T-helper 17 cell (primary cell): ENCODE measurements at places on chromosomes 16 and 17. TPM values are rescaled to one million over a fixed set of nuclear protein-coding genes. Genes with fewer than 3 reads are reported as not detected.
A peak's percentile ranks its signal among the peaks of the same experiment; 100 is the strongest.

Gene C16orf86
- 2.9 TPM for total RNA-seq

Gene NPW
- not detected for total RNA-seq

Gene KRT31
- total RNA-seq, result not detected

Gene MGAT5B
- total RNA-seq, result 1.4 TPM

Gene MPP2
- 2.2 TPM for total RNA-seq

Gene MT1A
- not detected for total RNA-seq

Gene PTGES3L
- total RNA-seq, result not detected

GRCh38 chr17:180381-181244 lies 837 bp downstream of the DOC2B start:
- H3K4me3 ChIP-seq, result no peak overlapping the region
- H3K27me3 ChIP-seq, result peaks cover 48% of the 10 kb centered on the region
- peaks cover 9% of the 10 kb centered on the region for H3K4me1 ChIP-seq
- no peaks in the 10 kb centered on the region for H3K36me3 ChIP-seq
- H3K27ac ChIP-seq, result no peak overlapping the region
- no peak for DNase-seq

- DNase-seq, result no peak
- no peaks in the 10 kb centered on the region for H3K27me3 ChIP-seq
- peaks cover 65% of the 10 kb centered on the region for H3K4me1 ChIP-seq
Observed at GRCh38 chr17:78346605-78347250, 13.1 kb downstream of the SOCS3 start.

DNA sequence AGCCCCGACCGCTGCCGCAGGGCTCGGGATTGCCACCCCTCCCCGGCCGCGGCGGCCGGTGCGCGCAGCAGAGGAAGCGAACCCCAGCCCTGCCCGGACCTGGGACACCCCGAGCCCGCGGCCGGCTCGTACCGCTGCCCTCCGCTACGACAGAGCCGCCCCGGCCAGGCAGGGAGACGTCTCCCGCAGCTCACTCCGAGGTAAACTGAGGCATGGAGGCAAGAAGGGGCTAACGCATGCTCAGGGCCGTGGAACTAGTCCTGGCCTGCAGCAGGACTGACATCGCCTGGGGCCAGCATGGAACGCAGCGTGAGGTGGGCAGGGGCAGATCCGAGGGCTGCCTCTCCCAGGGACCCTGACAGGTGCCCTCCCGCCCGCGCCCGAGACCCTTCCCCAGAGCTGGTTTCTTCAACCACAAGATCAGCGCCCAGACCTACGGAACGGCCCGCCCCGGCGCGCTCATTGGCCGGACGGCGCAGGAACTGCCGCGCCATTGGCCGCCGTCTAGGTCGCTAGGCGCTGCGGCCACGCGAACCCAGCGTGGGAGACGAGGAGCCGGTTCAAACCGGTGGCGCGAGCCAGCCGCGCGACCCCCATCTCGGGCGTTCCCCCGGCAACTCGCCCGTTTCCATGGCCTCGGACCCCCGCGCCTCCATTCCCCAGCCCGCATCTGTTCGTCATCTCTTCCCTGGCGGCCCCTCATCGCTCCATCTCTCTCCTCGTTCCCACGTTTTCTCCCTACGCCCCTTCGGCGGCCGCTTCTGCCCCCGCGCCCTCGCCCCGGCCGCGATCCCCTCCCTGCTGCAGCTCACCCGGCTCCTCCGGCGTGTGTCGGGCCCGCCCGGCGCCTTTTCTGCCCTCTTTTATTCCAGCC lies at the start of gene SLC43A2:
Gene SLC43A2 (minus strand): TSS at position 853 of the 874 bp plus-strand sequence. CDS start 960 bp downstream, outside the sequence.
- H3K27ac ChIP-seq, result peak within 1 kb of the TSS; percentile 89
- H3K36me3 ChIP-seq, result peaks cover 2% of the 10 kb centered on the region
- H3K27me3 ChIP-seq, result peaks cover 17% of the 10 kb centered on the region

- peaks cover 8% of the 10 kb centered on the region for H3K36me3 ChIP-seq
- H3K4me1 ChIP-seq, result peaks cover 13% of the 10 kb centered on the region
- no peak overlapping the region for H3K4me3 ChIP-seq
- no peak overlapping the region for H3K27ac ChIP-seq
- DNase-seq, result no peak
Observed at GRCh38 chr17:35676441-35676840, 55.0 kb upstream of the RASL10B start.

DNA sequence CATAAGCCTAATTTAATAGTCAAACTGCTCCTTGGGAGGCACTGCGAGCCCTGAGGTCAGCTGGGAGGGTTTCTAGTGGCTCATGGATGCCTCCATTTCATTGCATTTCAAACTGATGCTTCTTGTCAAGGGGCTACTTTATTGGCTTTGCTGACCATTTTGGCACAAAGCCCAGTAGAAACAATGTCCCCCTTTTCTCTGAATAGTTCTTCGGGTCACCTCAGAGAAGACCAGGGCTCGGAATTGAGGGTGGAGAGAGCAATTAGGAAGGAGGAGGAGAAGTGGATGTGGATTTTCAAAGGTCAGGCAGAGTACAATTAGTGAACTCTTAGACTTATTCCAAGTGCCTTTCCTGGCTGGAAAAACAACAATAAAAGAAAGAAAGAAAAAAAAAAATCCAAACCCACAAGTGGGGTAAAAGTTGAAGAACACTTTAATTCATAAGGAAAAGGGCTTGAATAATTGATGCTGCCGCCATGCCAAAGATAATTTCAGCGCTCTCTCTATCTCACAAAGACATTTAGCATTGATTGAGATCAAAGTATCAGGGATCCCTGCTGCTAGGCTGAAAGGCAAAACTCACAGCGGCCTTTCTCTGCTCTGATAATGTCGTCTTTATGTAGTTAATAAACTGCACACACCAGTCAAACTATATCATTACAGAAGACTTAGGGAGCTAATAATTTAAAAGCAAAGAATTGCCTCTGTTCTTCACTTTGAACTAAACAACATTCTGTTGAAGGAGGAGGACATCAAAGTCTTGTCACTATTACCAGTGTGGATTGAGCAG lies 122.7 kb downstream of the RGS9 start:
- DNase-seq, result no peak
- H3K36me3 ChIP-seq, result no peaks in the 10 kb centered on the region
- H3K4me3 ChIP-seq, result no peak overlapping the region

DNA sequence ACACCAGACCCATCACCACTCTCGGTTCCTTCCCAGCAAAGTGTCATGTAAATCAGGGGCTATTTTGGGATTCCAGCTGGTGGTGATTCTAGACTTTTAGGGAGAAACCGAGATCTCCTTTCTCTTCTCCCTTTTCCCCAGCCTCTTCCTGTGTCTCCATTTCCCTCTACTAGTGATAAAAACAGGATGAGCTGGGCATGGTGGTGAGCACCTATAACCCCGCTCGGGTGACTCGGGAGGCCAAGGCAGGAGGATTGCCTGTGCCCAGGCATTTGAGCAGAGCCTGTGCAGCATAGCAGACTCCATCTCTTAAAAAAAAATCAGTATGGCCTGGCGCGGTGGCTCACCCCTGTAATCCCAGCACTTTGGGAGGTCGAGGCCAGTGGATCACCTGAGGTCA lies 6.1 kb downstream of the TBX21 start:
- H3K4me3 ChIP-seq, result no peak overlapping the region
- H3K36me3 ChIP-seq, result peaks cover 2% of the 10 kb centered on the region
- peaks cover 37% of the 10 kb centered on the region for H3K4me1 ChIP-seq
- H3K27me3 ChIP-seq, result peaks cover 9% of the 10 kb centered on the region

GRCh38 chr17:66944351-66945146 lies 20.0 kb upstream of the CACNG4 start:
- H3K36me3 ChIP-seq, result peaks cover 7% of the 10 kb centered on the region
- peaks cover 11% of the 10 kb centered on the region for H3K4me1 ChIP-seq
- no peak for DNase-seq
- peaks cover 90% of the 10 kb centered on the region for H3K27me3 ChIP-seq

- no peak overlapping the region for H3K4me3 ChIP-seq
- H3K36me3 ChIP-seq, result no peaks in the 10 kb centered on the region
- no peaks in the 10 kb centered on the region for H3K27me3 ChIP-seq
- H3K27ac ChIP-seq, result no peak overlapping the region
Observed at GRCh38 chr17:17453088-17453487, 23.7 kb upstream of the MED9 start.

- H3K27me3 ChIP-seq, result no peaks in the 10 kb centered on the region
- H3K36me3 ChIP-seq, result peaks cover 10% of the 10 kb centered on the region
- H3K27ac ChIP-seq, result peak overlapping the region; percentile 56
- no peak overlapping the region for H3K4me3 ChIP-seq
- DNase-seq, result no peak
Observed at GRCh38 chr16:14240964-14241363, 169.8 kb downstream of the MRTFB start.

DNA sequence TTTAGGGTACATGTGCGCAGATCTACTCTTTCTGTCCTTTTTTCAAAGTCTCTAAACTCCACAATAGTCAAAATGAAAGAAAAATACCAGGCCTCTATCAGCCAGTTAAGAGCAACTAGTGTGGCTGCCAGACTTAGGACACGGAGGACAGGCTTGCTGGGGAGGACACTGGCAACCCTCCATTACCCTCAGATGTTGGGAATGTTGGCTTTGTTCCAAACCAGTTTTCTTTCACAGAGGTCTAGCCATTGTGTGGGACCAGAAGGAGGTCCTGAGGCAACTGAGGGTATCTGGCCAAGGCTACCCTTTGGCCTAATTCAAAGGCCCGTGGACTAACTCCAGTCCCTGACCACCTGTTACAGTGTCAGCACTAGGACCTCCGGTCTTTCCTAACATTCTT lies 51.2 kb upstream of the MED9 start:
- no peaks in the 10 kb centered on the region for H3K4me1 ChIP-seq
- no peaks in the 10 kb centered on the region for H3K36me3 ChIP-seq
- no peak for DNase-seq
- H3K27ac ChIP-seq, result no peak overlapping the region
- no peak overlapping the region for H3K4me3 ChIP-seq

- peaks cover 7% of the 10 kb centered on the region for H3K4me1 ChIP-seq
- no peak overlapping the region for H3K27ac ChIP-seq
- DNase-seq, result no peak
- no peak overlapping the region for H3K4me3 ChIP-seq
Observed at GRCh38 chr17:82444284-82444893, 6.2 kb downstream of the CYBC1 start.

DNA sequence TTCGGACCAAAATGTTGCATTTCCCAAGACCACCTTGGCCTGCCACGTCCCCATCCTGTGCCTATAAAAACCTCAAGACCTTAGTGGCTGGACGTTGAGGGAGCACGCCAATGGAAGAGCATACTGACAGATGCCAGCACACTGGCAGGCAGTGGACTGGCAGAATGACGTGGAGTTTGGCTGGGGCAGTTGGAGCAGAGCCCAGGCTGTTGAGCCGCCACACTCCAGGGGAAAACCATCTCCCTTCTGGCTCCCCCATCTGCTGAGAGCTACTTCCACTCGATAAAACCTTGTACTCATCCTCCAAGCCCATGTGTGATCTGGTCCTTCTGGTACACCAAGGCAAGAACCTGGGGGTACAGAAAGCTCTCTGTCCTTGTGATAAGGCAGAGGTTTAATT lies 494.1 kb downstream of the CDH11 start:
- H3K4me1 ChIP-seq, result no peaks in the 10 kb centered on the region
- no peaks in the 10 kb centered on the region for H3K27me3 ChIP-seq
- no peak for DNase-seq
- H3K36me3 ChIP-seq, result no peaks in the 10 kb centered on the region
- H3K27ac ChIP-seq, result no peak overlapping the region

DNA sequence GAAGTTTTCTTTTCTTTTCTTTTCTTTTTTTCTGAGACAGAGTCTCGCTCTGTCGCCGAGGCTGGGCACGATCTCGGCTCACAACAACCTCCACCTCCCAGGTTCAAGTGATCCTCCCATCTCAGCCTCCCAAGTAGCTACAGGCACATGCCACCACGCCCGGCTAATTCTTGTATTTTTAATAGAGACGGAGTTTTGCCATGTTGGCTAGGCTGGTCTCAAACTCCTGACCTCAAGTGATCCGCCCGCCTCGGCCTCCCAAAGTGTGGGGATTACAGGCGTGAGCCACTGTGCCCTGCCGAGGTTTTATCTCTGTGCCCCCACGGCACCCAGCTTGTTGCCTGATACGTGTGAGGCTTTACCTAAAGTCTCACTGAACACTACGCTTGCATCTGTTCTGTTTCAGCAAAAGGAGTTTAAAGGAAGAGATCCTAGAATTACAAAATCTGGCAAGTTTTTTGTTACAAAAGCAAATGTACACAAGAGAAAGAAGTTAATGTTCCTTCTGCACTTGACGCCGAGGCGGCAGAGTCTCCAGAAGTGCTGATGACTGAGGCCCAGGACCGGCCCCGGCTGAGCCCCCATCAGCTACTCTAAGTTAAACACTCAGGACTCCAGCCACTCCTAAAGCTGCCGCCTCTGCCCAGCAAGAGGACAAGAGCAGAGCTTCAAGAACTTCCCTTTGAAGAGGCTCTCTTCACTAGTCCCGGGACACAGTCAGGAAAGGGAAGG lies 9.2 kb downstream of the ABCA3 start:
- H3K27me3 ChIP-seq, result peaks cover 10% of the 10 kb centered on the region
- H3K4me3 ChIP-seq, result no peak overlapping the region
- no peak for DNase-seq
- no peaks in the 10 kb centered on the region for H3K4me1 ChIP-seq

DNA sequence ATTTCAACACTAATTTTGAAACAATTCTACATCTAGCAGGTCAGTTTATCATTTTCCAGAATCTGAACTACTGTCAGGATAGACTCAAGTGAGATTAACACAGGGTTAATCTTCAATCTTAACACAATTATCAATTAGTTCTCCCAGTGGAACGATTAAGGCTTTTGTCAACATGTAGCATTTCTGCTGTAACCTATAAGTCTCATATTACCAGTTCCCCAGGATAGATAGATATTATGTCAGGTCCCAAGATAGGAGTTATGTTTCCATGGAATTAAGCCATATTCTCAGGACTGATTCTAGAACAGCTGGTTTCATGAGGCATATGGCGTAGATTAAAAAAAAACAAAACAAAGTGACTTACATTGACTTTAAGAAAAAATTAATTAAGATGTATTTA lies 4.4 kb upstream of the FBF1 start:
- H3K27me3 ChIP-seq, result no peaks in the 10 kb centered on the region
- no peak overlapping the region for H3K4me3 ChIP-seq
- peaks cover 3% of the 10 kb centered on the region for H3K36me3 ChIP-seq
- no peak for DNase-seq
- H3K4me1 ChIP-seq, result peaks cover 8% of the 10 kb centered on the region

DNA sequence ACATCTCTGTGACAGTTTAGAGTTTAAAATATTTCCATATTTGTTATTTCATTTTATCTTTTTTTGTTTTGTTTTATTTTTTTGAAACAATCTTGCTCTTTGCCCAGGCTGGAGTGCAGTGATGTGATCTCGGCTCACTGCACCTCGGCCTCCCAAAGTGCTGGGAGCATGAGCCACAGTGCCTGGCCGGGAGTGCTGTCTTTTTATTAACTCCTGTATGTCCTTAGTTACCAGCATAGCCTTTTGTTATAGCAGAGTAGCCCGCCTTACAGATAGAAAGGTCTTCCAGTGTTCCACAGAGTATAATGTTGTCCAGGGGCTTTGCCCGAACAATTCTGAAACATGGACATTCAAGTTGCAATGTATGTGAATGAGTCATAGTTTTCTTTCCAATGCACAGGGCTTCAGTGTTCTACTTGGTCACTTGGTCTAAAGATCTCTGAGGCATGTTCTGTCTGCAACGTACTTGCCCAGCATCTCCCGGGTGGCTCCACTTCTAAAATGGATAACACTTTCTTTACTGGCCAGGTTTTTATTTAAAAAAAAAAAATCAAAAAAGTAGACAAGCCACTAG lies 125.6 kb downstream of the KCNJ18 start:
- no peak for DNase-seq
- H3K36me3 ChIP-seq, result no peaks in the 10 kb centered on the region
- no peaks in the 10 kb centered on the region for H3K4me1 ChIP-seq
- H3K27me3 ChIP-seq, result no peaks in the 10 kb centered on the region
- H3K4me3 ChIP-seq, result no peak overlapping the region
